ENCODE measurements at places on chromosomes 2 and 18.
A peak's percentile ranks its signal among the peaks of the same experiment; 100 is the strongest.

- no peak for DNase-seq
Observed at GRCh38 chr2:172869861-172870260, 134.2 kb downstream of the RAPGEF4 start.

GRCh38 chr18:44885507-44885906 is 204.8 kb downstream of the SETBP1 start:
- DNase-seq: no peak

DNA sequence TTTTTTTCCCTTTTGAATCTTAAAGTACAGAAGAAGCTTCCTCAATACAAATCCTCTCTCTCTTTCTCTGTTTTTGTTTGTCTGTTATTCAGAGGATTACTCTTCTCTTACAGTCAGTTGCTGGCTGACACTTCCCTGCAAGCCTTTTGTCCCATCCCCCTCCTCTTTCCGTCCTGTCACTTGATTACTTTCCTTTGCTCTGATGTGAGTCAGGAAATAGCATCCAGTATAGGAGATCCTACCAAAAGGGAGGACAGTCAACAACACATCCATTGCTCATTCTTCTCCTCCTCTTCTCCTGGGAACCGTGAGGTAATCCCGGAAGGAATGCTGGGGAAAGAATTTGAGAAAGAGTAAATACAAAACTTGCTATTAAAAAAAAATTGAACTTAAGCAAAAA is 79.3 kb upstream of the SCN7A start:
- DNase-seq: peak; percentile 4

DNA sequence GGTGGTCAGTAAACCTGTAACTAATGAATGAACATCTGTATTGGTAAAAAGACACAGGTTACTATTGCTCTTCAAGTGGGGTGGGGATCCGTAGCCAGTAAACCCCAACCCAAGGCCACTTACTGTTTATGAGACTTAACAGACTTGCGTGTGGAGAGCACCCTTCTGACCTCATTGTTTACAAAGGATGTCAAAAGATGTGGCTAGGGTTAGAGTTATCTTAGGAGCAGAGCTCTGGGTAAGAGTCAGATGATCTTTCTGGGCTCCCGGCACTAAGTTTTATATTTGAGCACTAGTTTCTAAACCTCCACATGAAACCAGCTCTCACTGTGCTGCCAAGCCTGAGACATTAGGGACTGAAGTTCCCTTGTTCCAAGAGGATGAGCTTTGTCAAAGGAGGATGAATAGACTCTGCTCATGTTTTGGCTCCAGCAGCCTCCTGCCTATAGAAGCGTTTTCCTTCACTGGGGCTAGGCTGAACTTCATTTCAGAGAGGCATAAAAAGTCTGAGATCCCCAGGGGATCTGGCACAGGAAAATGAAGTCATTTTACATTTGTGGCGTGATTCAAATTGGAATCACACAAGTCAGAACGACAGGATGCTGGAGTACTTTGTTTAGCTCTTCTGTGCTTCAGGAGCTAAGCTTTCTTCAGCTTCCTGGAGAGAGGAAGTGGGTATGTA is 403.1 kb upstream of the TRIB2 start:
- no peak for DNase-seq

DNA sequence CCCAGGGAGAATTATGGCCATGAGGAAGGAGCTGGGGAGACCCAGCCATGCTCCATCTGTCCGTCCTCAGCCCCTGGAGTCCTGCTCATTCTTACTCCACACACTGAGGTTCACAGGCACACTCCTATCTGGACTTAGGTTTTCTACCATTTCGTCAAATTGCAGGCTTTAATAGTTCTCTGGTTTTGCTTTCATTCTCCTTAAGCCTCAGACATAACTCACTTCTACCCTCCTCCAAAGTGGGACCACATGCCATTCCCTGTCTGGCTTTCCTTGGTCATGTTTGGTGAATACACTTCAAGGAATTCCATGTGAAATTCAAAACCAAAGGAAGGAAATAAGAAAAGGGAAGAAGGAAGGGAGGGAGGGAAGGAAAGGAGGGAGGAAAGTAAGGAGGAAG is 115.7 kb downstream of the CMPK2 start:
- DNase-seq: no peak

DNA sequence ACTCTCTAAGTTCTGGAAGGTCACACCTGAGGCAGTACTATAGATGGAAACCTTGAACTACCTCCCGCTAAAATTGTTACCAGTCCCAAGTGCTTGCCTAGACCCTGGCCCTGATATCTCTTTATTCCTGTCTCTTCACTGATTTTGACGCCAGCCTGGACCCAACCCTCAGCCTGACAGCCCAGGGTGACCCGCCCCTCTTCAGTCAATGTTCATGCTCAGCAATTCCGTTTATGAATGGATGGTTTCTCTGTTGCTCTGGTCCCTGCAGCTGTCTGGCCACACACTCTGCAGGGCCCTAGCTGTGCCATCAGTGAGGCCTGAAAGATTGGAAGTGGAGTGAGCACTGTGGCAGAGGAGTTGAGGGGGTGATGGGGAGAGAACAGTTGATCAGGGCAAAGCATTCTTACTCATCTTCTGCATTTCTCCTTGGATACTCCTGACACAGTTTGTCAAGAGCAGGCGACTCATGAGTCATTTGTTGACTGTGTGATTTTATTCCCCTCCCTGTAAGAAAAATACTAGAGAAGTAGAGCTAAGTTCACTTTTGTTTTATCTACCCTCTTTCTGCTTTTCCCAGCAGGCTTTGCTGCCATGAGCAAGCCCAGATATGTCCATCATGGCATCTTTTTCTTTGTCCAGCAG is 46.0 kb downstream of the NPAS2 start:
- DNase-seq: no peak

DNA sequence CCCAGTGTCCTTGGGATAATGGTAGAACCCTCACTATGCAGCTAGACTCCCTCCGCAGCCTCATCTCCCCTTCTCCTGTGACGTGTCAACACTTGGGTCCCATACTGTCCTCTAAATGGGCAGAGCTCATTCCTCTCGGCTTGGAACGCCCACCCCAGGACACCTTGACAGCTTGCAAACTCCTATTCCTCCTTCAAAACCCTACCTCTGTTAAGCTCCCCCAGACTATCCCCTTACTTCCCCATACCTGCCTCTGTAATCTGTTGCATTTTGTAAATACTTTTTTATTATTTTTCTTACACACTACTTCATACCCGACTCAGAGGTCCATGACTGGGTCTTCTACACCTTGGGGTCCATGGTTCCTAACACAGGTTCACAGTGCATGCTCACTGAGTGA is 28.0 kb downstream of the STEAP3 start:
- no peak for DNase-seq

GRCh38 chr2:127034883-127035611 is 71.9 kb downstream of the BIN1 start:
- no peak for DNase-seq

DNA sequence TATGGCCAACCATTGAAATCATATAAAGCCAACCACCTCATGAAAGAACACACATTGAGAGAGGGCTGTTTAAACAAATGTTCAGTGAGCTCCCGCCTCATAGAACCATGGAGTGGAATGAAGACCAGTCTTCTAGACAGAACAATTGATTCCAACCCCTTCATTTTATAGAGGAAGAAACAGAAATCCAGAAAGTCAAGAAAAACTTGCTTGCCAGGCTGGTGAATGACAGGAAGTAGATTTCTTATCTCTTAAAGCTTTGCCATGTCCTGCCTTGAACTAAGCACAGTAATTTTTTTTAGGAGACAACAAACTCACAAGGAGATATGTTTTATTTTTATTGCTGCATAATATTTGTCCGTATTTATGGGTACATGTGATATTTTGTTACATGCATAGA is 16.5 kb upstream of the NRP2 start:
- no peak for DNase-seq

DNA sequence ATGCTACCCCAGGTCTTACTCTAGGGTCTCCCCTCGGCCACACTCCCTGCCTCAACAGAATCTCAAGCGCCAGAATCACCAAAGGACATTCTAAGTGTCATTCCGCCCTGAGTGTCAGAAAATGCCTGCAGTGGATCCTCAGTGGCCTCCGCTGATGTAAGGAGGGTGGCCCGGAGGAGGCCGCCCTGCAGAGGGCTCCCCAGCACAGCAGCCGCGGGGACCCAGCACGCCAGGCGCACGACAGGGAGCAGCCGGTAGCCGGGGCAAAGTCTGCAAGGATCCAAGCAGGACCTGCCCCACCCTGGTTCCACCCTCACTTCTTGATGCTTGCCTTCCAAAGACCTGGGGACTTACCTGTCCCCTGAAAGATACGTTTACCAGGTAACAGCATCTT is 54.2 kb upstream of the ID2 start:
- DNase-seq: no peak

DNA sequence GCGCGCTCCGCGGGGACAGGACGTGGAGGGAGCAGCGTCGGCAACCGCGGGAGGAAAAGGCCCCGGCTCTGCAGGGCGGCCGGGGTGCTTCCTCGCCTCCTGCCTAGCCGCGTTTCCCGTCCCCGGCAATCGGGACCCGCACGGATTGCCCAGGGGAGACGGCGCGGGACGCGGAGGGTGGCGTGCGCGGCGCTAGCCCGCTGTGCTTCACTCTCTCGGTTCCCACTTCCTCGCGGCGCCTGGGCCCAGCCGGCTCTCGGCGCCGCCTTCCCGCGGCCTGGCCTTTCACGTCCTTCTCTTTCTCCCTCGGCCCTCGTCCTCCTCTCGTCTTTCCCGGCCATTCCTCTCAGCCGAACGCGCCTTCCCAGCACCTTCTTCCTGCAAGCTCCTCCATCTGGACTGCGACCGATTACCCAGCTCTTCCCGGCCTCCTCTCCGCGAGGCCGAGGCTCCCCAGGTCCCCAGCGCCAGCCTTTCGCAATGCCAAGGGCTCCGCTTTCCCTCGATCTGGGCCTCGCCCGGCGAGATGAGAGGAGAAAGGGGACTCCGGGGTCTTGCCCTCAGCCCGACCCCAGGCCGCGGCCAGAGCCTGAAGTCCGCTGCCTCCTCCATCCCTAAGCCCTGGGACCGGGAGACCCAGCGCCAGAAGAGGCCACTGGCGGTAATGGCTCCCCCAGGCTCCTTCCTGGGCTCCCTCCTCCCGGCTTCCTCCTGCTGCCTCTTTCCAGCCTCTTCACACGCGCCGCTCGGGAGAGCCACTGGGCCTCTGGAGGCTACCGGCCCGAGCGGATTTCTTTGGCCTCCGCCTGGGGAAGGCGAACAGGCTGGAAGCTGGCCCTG is 34.3 kb upstream of the ATP6V1B1 start:
- DNase-seq: no peak

GRCh38 chr2:53884883-53885282 is 25.1 kb upstream of the GPR75 start:
- DNase-seq: no peak

DNA sequence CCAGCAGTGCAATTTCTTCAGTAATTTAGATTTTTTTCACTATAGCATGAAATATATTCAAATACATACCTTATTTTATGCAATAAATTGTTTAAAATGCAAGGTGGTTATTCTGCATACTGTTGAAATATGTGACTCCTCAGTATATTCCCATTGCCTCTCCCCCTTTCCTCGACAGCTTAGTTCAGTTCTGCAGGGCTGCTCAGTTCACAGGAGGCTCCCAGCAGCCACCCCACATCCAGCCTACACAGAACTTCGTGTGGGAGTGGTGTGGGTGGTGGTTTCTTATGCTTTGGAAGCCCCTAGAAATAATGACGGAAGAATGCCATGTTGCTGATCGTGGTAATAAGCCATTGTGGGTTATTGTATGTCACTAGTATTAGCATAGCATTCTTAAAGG is 79.7 kb downstream of the FAM210A start:
- DNase-seq: no peak

GRCh38 chr2:27715318-27716210 is 51.9 kb downstream of the SLC4A1AP start:
- no peak for DNase-seq

GRCh38 chr2:55922291-55922907 is 1.2 kb downstream of the EFEMP1 start:
- DNase-seq: no peak

DNA sequence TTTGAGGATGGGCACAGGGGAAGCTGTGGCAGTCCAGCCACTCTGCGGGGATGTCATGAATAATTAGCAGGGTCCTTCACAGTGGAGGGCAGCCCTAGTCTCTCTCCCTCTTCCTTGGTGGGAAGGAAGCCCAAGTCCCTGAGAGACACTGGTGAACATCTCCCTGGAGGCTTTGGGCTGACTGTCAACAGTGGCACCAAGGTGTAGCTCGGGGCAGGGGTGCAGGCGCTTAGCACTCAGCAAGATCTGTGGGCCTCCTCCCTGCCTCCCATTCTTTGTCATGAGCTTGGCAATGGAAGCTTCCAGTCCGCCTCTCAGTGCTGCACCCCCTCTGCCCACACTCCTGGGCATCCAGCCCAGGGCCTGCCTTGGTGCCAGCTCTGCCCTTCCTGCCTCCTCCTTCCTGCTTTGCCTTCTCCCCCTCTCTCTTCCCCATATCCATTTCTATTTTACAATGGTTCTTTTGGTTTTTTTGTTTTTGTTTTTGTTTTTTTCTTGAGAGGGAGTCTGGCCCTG is 59.4 kb downstream of the STEAP3 start:
- no peak for DNase-seq

- DNase-seq: no peak
Observed at GRCh38 chr2:95034818-95035217, 9.3 kb downstream of the MAL start.

GRCh38 chr18:32049393-32050171 is 31.0 kb downstream of the RNF125 start:
- DNase-seq: no peak

DNA sequence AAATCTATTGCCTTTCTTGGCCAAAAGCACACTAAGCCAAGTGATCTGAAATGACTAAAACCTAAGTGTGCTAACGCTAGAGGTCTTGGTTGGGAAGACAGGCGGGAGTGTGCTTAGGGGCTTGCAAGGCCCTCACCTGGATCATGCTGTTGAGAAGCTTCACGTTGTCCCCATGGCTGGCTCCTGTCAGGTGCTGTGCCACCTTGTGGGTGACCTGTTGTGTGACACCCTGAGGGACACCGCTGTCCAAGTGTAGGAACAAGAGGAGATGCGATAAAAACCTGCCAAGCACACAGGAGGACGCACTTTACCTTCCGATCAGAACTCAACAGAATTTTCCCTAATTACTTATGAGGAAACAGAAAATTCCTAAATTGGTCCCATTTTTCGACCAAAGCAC is 50.8 kb downstream of the EPG5 start:
- DNase-seq: no peak

Data from fibroblast of skin of left biceps (primary cell).